ENCODE measurements at places on chromosomes 5 and 9. TPM values are rescaled to one million over a fixed set of nuclear protein-coding genes. Genes with fewer than 3 reads are reported as not detected.

Gene KDM3B
- total RNA-seq: 25.6 TPM

Gene KIF4B
- not detected for total RNA-seq

Gene LHX6
- total RNA-seq: 16.5 TPM

Gene CYLC2
- not detected for total RNA-seq

Gene ADGRD2
- not detected for total RNA-seq

Gene PHF24
- total RNA-seq: not detected

Gene SET
- 647 TPM for total RNA-seq

Gene ABLIM3
- total RNA-seq: 43.6 TPM
